ENCODE measurements at places on chromosomes 6 and 20.

DNA sequence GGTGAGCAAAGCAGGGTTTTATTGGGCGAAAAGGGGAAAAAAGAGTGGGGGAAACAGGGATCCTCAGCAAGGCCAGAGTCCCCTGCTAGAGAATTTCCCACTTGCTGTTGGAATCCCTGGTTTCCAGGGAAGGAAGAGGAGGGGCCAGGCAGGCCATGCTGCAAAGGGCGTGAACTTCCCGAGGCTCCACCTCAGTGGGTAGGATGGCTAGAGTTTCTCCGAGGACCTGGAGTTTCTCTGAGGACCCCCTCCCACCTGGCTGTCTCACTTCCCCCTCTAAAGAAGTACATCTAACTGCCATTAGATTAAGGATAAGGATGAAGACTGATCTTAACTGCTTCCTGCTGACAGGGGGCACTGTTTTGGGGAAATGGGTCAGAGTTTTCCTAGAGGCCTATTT, 1239.3 kb upstream of the GJE1 start:
- DNase-seq: no peak

DNA sequence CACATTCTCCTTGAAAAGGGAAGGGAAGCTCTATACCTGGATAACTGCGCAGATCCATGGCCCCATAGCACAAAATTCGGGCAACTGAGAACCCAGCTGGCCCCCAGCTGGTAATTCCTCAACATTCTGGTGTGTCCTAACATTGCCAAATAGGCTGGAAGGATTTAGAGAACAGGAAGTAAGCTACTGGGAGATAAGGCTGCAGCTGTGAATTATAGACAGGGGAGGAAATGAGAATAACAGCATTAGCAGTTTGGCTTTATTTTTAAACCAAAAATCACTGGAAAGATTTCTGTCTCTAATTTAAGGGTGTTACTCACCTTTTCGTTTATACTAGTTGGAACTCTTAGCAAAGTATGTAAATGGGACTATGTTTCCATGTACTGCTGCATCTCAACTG, 97.2 kb downstream of the TULP4 start:
- no peak for DNase-seq

- no peak for DNase-seq
These were observed 177.6 kb upstream of the LRFN2 start for GRCh38 chr6:40764726-40765125.

GRCh38 chr6:40848038-40848437, 191.0 kb downstream of the UNC5CL start:
- no peak for DNase-seq

- no peak for DNase-seq
These were observed 220.8 kb upstream of the CDH4 start for GRCh38 chr20:61031101-61031830.
